CD4-positive, alpha-beta T cell treated with Interleukin-2 at 100 ng/mL for 4 hours (primary cell): ENCODE measurements at places on chromosomes 6 and 20.
A peak's percentile ranks its signal among the peaks of the same experiment; 100 is the strongest.

DNA sequence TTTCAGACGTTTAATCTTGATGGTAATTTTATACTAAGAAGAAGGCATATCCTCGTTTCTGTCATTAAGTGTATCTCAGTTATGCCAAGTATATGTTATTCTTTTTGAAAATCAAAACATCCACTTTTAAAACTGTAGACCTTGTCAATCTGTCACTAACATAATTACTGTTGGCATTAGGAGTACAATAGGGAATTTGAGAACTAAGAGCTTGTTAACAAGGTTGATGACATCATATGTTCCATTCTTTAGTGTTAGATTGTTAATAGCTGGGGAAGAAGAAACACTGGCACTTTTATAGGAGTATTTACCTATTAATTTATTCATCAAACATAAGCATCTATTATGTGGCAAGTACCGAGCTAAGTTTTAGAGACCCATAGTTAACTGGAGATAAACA is 76.2 kb downstream of the MAP3K4 start:
- no peak for DNase-seq

- no peak for DNase-seq
Observed at GRCh38 chr6:29946223-29947076, 4.1 kb downstream of the HLA-A start.

DNA sequence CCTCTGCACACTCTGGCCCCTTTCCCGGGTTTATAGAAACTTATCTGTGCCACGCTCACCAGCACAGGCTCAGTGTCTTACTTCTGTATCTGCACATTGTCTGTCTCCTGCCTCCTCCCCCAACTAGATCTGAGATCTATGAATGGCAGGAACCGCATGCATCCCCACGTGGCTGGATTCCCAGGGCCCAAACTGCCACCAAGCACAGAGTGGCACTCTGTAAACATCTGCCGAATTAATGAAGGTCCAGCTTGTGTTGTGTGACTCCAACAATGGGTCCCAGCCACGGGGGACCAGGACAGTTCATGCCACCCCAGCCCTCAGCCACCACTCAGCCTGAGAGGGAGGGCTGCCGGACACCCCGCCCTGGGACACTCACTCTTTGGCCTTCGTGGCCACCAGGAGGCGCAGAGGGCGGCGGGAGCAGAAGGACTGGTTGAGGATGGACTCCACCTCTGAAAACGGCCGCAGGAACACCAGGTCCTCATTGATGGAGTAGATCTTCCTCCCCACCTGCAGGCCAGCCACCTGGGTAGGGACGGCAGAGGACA is 171.1 kb downstream of the PREX1 start:
- DNase-seq = no peak

DNA sequence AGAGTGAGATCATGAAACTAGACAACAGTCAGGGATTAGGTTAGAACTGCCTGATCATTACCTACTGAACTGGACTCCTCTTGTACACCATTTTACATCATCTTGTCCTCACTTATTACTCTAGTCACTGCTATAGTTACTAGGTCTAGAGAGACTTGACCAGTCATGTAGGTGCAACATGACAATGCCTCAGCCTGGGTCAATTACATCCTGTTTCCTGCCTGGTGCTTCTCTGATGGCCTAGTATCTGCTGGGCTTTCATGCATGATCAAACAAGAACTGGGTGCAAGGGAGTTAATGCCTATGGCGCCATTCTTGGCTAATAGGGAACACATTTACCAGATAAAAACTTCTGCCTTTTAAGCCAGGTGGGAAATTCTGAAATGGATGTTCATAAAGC is 39.2 kb upstream of the MMS22L start:
- DNase-seq = no peak

- DNase-seq = no peak
Observed at GRCh38 chr6:160523223-160523622, 140.9 kb downstream of the LPA start.

DNA sequence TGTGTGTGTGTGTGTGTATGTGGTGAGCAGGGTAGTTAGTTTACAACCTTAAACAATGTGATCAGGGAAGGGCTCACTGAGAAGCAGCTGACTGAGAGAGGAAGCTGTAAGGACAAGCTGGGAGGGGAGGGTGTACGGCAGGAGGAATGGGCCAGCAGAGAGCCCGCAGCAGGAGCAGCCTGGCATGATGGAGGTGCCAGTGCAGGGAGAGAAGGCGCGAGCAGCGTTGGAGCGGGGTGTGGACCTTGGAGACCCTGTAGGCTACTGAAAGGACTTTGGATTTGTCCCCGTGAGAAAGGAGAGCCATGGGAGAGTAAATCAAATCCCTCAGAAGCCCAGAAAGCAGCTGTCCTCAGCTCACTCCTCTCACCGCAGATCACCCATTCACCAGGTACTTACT is 18.5 kb downstream of the FAM209B start:
- no peak for DNase-seq

- no peak for DNase-seq
Observed at GRCh38 chr6:158758941-158759479, 60.2 kb downstream of the EZR start.

- DNase-seq = no peak
Observed at GRCh38 chr20:9059931-9060330, 9.0 kb upstream of the PLCB4 start.

GRCh38 chr20:15220009-15220656 is 882.7 kb upstream of the FLRT3 start:
- DNase-seq = no peak

DNA sequence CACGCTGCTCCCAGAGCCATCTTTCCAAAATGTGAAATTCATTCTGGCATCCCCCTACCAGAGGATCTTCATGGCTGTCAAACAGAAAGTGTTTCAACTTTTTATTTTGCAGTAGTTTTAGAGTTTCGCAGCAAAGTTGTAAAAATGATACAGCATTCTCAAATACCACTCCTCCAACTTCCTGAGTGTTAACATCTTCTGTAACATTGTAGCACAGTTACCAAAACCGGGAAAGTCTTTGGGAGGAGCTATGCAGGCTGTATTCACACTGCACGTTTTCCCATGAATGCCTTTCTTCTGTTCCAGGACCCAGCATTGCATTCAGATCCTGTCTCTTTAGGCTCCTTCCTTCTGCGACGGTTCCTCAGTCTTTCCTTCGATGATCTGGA is 30.1 kb downstream of the CDYL start:
- DNase-seq = no peak

DNA sequence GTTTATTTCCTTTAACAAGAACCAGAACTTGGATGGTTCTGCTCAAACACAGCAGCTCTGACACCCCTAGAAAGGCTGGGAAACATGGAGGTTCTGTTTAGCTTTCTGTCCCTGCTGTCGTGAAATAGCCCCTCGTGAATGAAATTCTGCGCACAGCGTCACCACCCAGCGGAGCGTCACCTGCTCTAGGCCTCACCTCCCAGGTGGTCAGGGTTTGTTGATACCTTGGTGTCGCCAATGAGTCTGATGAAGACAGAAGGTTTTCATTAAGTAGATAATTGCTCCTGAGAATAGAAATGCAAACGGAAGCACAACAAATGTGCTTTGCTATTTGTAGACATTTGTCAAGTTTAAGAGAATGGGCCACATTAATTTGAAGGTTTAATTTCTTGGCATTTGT is 135.1 kb downstream of the EDN3 start:
- no peak for DNase-seq

DNA sequence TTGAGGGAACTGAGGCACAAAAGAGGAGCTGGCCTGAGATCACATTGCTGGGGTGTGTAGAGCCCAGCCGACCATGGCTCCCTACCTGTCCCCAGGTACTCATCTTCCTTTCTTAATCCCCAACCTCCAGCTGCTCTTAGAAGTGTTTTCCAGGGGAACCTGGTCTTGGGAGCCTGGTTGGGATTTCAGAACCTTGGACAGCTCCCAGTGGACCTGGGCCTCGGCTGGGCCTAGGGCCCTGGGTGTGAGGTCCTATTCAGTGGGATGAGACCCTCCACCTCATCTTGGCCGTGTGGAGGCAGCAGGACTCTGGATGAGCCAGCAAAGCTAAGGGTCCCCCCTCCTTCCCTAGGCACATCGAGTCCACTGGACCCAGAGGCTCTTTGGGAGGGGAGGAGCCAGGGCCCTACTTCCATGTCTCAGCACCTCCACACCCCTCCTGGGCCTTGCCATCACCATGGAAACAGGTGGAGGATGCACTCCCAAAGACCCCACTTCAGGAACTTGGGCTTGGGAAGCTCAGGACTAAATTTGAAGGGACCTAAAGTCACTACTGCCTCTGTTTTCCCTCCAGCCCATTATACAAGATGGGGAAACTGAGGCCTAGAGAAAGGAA is 38.5 kb downstream of the DLGAP4 start:
- DNase-seq = no peak

- peak; percentile 79 for DNase-seq
Observed at GRCh38 chr6:141562851-141563763, 569.6 kb upstream of the GJE1 start.

DNA sequence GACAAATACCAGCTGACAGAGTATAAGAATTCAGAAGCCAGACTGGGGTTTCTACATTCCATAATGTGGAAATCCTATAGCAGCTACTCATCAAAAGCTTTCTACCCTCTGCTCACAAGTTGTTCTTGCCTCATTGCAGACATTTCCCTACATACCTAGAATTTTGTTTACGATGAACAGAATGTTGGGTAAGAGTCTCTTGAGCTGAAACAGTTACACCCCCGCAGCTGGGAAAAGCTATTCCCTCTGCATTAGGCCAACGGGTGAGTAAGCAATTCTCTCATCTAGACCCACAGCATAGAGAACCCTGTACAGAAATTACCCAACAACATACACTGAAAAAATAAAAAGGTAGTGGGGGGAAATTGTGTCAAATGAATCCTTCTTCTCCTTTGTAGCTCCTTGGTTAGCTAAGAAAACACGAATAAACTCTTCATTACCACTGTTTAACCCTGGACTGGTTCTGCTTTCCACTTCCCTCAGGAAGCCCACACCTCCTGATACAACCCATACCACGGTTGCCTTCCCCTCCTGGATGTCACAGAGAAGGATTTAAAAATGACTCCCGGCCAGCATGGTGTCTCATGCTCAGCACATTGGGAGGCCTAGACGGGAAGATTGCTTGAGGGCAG is 215.0 kb upstream of the SHLD1 start:
- DNase-seq = no peak

- no peak for DNase-seq
Observed at GRCh38 chr20:3340443-3340842, 67.0 kb downstream of the DNAAF9 start.

- no peak for DNase-seq
Observed at GRCh38 chr6:127784468-127784867, 116.4 kb downstream of the THEMIS start.

- DNase-seq = no peak
Observed at GRCh38 chr6:45807311-45808041, 208.2 kb downstream of the CLIC5 start.
